Sigmoid colon (tissue), 7 donors: ENCODE measurements at places on chromosomes 5 and 9. TPM values are rescaled to one million over a fixed set of nuclear protein-coding genes. Genes with fewer than 3 reads are reported as not detected.

DNA sequence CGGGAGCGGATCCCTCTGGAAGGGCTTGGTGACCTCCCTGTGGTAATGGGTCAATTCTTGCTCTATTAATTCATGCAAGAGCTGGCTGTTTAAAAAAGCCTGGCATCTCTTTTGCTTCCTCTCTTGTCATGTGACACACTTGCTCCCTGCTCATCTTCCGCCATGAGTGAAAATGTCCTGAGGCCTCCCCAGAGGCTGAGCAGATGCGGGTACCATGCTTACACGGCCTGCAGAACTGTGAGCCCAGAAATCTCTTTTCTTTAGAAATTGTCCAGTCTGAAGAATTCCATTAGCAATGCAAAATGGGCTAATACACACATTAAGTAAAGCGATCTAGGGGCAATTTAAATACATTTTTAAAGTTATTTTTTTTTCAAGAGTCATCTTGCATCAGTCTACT is 48.7 kb upstream of the CDK20 start:
- no peak for DNase-seq

SPATA31A3 gene
- total RNA-seq = not detected

DNA sequence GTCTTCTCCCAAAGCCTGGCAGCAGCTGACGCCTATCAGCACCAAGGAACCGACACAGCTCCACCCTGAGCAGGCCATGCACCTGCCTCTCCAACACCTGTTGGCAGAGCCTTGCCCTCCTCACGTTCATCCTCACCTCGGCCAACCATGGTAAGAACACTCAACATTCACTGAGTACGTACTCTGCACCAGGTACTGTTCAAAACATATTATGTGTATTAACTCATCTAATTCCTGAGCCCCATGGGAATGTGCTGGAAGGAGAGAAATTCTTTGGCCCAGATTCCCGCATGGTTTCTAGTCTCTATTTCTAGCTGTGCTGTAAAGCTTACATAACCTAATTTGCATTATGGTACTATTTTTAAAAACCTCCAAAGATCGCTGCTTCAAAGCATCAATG is 86.1 kb downstream of the GPR21 start:
- DNase-seq = no peak

CCIN gene
- 0.95 TPM for total RNA-seq

NME5 gene
- 1.5 TPM for total RNA-seq

- DNase-seq = no peak
Measured at GRCh38 chr9:8963885-8964284, 1164.3 kb upstream of the DMAC1 start.

DNA sequence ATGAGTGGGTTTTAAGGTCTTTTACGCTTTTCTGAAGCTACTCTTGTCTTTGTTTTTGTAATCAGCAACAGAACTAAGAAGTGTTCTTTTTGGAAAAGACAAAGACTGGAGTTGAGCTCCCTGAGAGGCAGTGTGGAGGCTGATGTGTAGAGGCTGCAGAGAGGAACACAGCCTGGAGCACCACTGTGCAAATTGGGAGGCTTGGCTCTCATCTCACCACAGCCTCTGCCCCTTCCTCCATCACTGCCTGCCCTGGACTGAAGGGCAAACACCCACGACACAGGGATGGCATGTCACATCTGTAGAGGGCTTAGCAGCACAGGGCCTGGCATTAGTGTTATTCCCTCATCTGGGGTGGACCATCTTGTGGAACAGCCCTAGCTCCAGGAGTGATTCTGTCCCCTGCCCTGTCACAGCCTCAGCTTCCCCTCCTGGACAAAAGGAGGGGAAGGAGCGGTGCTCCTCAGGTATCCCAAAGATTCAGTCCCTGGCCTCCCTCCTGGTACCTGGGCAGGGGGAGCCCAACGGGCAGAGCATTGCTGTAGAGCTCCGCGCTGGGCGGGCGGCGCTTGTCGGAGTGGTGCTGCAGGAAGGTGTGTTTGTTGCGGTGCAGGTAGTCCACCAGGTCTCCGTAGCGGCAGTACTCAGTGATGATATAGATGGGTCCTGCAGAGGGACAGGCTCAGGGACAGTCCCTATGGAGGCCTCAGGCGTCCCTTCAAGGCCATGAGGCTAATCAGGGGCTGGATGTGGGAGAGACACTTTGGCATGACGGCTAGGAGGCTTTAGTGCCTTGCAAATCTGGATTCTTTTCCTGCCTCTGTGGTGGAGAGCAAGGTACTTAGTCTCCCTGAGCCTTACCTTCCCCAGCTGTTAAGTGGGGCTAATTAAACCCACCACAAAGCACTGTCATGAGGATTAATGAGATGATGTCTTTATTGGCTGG is 32.8 kb downstream of the PDGFRB start:
- no peak for DNase-seq

GRCh38 chr9:88915916-88916315 is 75.4 kb upstream of the S1PR3 start:
- no peak for DNase-seq

FAM151B gene
- 1.6 TPM for total RNA-seq

PNPLA7 gene
- total RNA-seq = 4.3 TPM

- no peak for DNase-seq
Measured at GRCh38 chr9:94086486-94087345, 2.5 kb downstream of the PTPDC1 start.

GRCh38 chr5:59842999-59843398 is 50.5 kb downstream of the PDE4D start:
- no peak for DNase-seq

DNA sequence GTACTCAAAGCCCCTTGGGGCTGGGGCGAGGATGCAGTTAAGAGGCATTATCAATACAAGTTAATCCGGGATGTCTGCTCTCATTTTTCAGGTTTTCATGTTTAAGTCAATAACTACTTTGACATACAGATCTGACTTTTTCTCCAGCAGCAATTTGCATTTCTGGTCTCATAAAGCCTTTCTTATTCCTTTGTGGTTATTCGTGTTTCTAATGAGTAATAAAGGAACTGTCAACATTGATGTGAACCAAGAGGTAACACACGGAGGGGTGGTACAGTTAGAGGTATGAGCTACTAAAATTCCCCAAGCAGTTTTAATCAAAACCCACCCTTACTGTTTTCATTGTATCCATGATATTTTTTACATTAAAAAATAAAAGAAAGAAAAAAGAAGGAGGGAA is 138.0 kb upstream of the NFIB start:
- no peak for DNase-seq

NFIB gene
- total RNA-seq = 45.3 TPM

DNA sequence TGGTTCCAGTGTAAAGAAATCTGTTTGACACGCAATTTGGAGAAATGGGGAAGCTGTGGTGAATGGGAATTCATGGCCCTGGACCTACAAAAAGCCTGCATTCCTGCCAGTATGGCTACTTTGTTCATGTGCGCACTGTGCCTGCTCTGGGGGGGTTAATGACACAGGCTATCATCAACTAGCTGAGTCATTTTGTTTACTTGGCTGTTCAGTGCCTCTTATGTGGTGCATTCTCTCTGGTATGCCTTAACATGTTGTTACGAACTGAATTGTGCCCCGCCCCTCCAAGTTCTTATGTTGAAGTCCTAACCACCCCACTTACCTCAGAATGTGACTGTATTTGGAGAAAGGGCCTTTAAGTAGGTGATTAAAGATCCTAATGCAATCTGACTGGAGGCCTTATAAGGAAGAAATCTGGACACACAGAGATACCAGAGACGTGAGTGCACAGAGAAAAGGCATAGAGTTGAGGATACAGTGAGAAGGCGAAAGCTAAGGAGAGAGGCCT is 20.4 kb upstream of the UBAP1 start:
- DNase-seq = no peak

DMRT3 gene
- not detected for total RNA-seq
